Cardiac ventricle fibroblast (primary cell): ENCODE measurements at places on chromosomes 6 and 20. TPM values are rescaled to one million over a fixed set of nuclear protein-coding genes. Genes with fewer than 3 reads are reported as not detected.

FAM229B gene
- 20.6 and 22.4 TPM in 2 replicates for total RNA-seq

PPP1R14C gene
- total RNA-seq = 1.2 TPM in 1 of 2 replicates, not detected in the other

ZBTB12 gene
- total RNA-seq = 2.1 and 2.5 TPM in 2 replicates

ASXL1 gene
- 25.0 and 29.6 TPM in 2 replicates for total RNA-seq

GRM1 gene
- total RNA-seq = not detected in 2 replicates

EPB41L2 gene
- 107 and 125 TPM in 2 replicates for total RNA-seq

MDN1 gene
- total RNA-seq = 15.6 and 23.2 TPM in 2 replicates

NRSN2 gene
- total RNA-seq = 38.8 and 54.0 TPM in 2 replicates

EPHA7 gene
- total RNA-seq = 0.05 TPM in 1 of 2 replicates, not detected in the other

CBLN4 gene
- total RNA-seq = not detected in 2 replicates

SLC17A9 gene
- 0.64 and 0.81 TPM in 2 replicates for total RNA-seq

PI3 gene
- not detected in 2 replicates for total RNA-seq

SERPINB6 gene
- 52.2 and 60.1 TPM in 2 replicates for total RNA-seq

ZBP1 gene
- not detected in 2 replicates for total RNA-seq

RIN2 gene
- total RNA-seq = 38.9 and 40.7 TPM in 2 replicates

TMEM200A gene
- total RNA-seq = 0.98 and 1.00 TPM in 2 replicates

CYP24A1 gene
- total RNA-seq = not detected in 2 replicates

PROKR2 gene
- total RNA-seq = not detected in 2 replicates

KCNK16 gene
- total RNA-seq = not detected in 2 replicates

SEMG1 gene
- not detected in 2 replicates for total RNA-seq

OR12D3 gene
- total RNA-seq = not detected in 2 replicates

SNAI1 gene
- total RNA-seq = 3.7 and 5.1 TPM in 2 replicates

PSMB8 gene
- 44.7 and 54.2 TPM in 2 replicates for total RNA-seq

SSTR4 gene
- total RNA-seq = not detected in 2 replicates

IL20RA gene
- total RNA-seq = 0.12 and 0.54 TPM in 2 replicates

RAD21L1 gene
- not detected in 2 replicates for total RNA-seq
